ENCODE measurements at places on chromosomes 6 and 20.
A peak's percentile ranks its signal among the peaks of the same experiment; 100 is the strongest.

GRCh38 chr20:38651154-38651553 is 49.5 kb downstream of the ARHGAP40 start:
- no peak for DNase-seq

GRCh38 chr6:159832946-159833345 is 32.9 kb downstream of the PNLDC1 start:
- DNase-seq = no peak

GRCh38 chr6:82259389-82259788 is 11.8 kb upstream of the IBTK start:
- no peak for DNase-seq

DNA sequence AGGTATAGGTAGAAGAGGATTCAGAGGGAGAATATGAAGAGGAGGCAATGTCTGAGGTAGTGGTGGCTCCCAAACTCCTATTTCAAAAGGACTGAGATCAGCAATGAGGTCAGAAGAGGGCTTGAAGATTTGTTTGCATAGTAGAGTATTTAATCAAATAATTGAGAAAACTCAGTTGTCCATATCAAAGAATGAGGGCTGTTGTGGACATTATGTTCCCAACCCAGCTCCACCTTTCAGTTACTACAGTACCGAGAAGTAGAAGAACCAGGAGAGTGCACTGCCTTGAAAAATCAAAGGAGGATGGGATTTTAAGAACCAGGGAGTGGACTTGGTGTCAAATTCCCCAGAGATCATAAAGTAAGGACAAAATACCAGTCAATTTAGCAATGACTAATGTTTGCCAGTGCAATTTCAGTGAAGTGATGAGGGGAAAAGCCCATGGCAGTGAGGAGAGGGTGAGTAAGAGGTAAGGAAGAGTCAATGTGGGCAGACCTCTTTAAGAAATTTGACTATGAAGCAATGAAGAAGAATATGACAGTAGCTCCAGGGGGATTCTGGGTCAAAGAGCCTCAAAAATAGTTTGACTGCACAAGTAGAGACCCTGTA is 382.4 kb downstream of the PKHD1 start:
- DNase-seq = no peak

- no peak for DNase-seq
Observed at GRCh38 chr20:958936-959815, 42.9 kb downstream of the RSPO4 start.

DNA sequence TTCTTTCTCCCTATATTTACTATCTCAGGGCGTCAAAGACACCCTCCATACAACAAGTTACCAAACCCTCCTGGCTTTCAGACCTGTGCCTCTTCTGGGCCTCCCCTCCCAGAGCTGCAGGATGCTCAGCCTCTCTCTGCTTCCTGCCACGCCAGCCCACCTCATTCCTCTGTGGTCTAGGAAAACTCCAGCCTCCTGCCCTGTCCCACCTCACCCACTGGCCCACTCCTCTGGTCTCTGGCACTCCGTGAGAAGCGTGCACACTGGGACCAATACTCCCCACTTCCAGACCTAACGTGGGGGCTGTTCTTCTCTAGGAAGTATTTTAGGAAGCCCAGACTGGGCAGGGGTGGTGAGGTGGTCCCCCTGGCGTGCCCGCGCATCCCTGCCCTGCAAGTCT is 9.7 kb downstream of the AGPAT4 start:
- no peak for DNase-seq

DNA sequence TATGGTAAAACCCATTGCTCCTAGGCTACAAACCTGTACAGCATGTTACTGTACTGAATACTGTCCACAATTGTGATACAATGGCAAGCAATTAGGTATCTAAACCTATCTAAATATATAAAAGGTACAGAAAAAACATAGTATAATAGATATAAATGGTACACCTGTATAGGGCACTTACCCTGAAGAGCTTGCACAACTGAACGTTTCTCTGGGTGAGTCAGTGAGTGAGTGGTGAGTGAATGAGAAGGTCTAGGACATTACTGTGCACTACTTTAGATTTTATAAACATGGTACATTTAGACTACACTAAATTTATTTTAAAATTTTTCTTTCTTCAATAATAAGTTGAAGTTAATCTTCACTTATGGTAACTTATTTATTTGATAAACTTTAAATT is 119.9 kb upstream of the CEP85L start:
- DNase-seq = no peak

DNA sequence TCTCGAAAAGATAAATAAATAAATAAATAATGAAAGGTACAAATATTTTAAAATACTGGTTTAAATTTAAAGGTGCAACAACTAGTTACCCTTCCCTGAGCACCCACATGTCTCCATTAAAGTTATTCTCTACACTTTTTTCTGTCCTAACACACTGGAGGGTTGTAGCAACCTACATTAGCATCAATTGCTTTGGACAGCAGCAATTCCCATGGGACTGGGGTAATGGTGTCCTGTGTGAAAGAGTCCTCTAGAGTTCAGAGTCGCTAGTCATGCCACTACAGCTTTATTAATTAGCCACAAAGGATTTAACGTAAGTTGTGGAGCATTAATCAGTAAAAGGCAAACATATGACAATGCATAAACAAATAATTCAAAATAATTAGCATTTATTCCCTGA is 14.1 kb upstream of the CD24 start:
- DNase-seq = no peak

- DNase-seq = peak; percentile 85
Observed at GRCh38 chr6:47097092-47097945, 55.2 kb upstream of the ADGRF1 start.

DNA sequence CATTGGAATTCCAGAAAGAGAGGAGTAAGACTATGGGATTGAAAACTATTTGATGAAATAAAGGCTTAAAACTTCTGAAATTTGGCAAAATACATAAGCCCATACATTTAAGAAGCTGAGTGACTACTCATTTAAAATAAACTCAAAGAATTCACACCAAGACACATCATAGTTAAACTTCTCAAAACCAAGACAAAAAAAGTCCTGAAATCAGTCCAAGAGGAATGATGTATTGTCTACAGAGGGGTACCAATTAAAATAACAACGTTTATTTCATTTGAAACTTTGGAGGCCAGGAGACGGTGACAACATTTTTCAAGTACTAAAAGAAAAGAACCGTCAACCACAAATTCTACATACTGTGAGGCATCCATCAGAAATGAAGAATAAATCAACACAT is 841.4 kb upstream of the MAP3K7 start:
- DNase-seq = no peak

DNA sequence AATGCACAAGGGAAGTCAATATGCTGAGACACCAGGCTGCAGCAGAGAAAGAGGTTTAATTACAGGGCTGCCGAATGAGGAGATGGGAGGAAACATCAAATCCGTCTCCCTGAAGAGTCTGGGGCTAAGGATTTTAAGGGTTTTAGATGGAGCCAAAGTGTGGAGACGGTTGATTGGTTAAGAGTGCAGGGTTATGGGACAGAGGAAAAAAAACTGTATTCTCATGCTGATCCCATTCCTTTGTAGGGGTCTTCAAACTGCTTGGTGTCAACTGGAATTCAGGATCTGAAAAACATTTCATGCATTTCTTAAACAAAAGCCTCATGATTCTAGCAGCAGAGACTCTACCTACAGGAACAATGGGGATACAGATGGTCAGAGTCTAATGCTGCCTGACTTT is 96.1 kb upstream of the SYNDIG1 start:
- no peak for DNase-seq

- no peak for DNase-seq
Observed at GRCh38 chr6:2630891-2631571, 119.7 kb downstream of the MYLK4 start.

GRCh38 chr20:39021748-39022147 is 59.6 kb downstream of the DHX35 start:
- DNase-seq = no peak

- DNase-seq = no peak
Observed at GRCh38 chr6:126175251-126175650, 164.7 kb upstream of the CENPW start.

DNA sequence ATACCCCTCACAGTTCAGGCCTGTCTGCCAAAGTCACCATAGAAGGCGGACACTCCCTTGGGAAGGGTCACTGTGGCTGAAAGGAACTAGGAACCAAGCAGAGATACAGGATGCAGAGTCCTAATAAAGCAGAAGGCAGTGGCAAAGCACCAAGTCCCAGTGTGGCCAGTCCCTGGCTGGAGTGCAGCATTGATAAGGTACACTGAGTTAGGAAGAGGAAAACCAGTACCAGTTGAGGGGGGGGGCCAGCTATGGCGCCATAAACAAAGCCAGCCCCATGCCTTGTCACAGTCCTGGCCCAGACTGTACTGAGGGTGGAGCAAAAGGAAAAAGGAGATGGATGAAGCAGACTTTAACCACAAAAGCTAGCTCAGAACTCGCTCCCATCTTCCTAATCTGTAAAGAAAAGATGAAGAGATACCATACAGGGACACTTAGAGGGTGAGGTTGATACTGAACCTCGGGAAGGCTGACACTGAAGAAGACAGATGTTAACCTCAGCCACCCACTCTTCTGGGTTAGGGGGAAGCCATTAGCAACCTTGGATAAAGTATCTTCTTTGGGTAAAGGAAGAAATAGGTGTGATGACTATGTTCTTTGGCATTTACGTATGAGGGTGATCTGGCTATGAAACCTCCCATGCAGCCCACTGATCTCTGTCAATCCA is 7.8 kb downstream of the ABHD12 start:
- no peak for DNase-seq

DNA sequence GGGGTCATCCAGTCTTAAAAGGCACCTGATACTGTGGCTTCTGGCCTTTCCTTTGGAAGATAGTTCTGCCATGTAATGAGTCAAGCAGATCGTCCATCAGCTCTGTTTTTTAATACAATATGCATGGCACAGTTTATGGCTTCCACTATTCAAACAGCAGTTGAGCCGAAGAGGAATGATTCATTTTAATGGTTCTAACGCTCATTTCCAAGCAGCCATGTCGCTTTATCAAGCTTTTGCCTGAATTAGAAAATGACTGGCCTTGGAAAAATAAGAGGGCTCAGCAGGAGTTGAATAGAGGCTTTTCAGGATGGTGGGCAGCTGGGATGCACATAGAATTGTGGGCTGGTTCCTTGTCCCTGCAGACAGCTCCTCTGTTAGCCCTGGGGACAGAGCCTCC is 138.1 kb downstream of the SOBP start:
- no peak for DNase-seq
